Activated T-helper 1 cell treated with anti-CD3 and anti-CD28 coated beads, Interleukin-12 subunit alpha, Interleukin-12 subunit beta, Interleukin-2, Interleukin-4 antibody, amounts not matched to agents 30 ng/mL and 10 ng/mL and 1 ng/mL, durations not matched to agents 14 hours and 24 hours and 36 hours (primary cell): ENCODE measurements at places on chromosomes 3 and 15. TPM values are rescaled to one million over a fixed set of nuclear protein-coding genes. Genes with fewer than 3 reads are reported as not detected.

- H3K27me3 ChIP-seq, result no peaks in the 10 kb centered on the region
- DNase-seq, result no peak
- H3K4me1 ChIP-seq, result peaks cover 18% of the 10 kb centered on the region
- no peak overlapping the region for H3K27ac ChIP-seq
- H3K36me3 ChIP-seq, result peaks cover 23% of the 10 kb centered on the region
These were observed 6.6 kb downstream of the MAP2K5 start for GRCh38 chr15:67548862-67549651.

DNA sequence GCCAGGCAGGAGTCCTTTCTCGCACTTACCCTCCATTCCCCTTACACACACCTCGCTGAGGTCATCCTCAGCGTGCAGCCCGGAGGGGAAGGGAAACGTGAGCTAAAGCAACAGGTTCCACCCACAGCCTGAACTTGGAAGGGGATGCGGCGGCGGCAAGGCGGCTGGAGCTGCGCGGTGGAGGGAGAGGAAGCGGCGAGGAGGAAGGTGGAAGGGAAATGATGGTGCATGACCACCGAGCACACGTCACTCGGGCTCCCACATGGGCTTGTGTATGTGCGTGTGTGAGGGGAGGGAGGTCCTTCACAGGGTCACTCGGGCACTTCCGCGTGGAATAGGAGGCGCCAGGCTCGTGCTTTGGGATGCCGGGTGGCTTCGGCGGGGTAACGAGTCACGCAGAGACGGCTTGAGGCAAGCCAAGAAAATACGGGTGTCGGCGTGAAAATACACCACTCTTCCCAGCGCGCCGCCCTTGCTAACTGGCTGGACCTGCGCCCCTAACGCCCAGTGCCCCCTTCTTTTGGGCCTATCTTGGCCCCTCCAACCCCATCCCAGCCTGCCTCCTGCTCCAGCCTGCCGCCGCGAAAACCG lies 225.5 kb upstream of the IL12A start:
- peaks cover 10% of the 10 kb centered on the region for H3K4me1 ChIP-seq
- no peaks in the 10 kb centered on the region for H3K36me3 ChIP-seq
- peak overlapping the region; percentile 67 for H3K27ac ChIP-seq
- H3K4me3 ChIP-seq, result peak overlapping the region; percentile 87
- peaks cover 60% of the 10 kb centered on the region for H3K27me3 ChIP-seq

- DNase-seq, result no peak
- no peaks in the 10 kb centered on the region for H3K36me3 ChIP-seq
- H3K27ac ChIP-seq, result peak overlapping the region; percentile 44
- peaks cover 12% of the 10 kb centered on the region for H3K4me1 ChIP-seq
- peaks cover 15% of the 10 kb centered on the region for H3K27me3 ChIP-seq
These were observed 1.8 kb downstream of the CCDC13 start for GRCh38 chr3:42771271-42771670.

- no peak for DNase-seq
- no peak overlapping the region for H3K4me3 ChIP-seq
- no peaks in the 10 kb centered on the region for H3K4me1 ChIP-seq
- peaks cover 1% of the 10 kb centered on the region for H3K36me3 ChIP-seq
- no peak overlapping the region for H3K27ac ChIP-seq
- H3K27me3 ChIP-seq, result peaks cover 4% of the 10 kb centered on the region
These were observed 234.7 kb downstream of the PLCL2 start for GRCh38 chr3:17119201-17120072.

DNA sequence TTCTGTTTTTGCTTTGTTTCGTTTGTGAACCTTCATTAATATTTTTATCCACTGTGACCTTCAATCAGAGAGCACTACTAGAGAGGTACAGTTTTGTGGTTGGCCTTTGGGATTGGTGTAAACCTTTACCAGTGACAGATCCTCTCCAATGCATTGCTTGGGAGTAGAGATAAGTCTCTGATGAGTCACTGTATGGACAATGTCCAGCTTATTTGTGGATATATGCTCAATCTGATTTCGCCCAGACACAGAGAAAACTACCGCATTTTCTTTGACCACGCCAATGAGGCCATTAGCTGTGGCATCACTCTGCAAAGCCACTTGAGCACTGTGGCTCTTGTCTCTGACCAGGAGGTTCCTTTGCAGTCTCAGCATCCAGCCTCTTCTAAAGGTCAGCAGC lies 964.7 kb downstream of the TUSC7 start:
- no peak overlapping the region for H3K4me3 ChIP-seq
- no peak for DNase-seq
- no peak overlapping the region for H3K27ac ChIP-seq
- no peaks in the 10 kb centered on the region for H3K27me3 ChIP-seq
- no peaks in the 10 kb centered on the region for H3K36me3 ChIP-seq

DNA sequence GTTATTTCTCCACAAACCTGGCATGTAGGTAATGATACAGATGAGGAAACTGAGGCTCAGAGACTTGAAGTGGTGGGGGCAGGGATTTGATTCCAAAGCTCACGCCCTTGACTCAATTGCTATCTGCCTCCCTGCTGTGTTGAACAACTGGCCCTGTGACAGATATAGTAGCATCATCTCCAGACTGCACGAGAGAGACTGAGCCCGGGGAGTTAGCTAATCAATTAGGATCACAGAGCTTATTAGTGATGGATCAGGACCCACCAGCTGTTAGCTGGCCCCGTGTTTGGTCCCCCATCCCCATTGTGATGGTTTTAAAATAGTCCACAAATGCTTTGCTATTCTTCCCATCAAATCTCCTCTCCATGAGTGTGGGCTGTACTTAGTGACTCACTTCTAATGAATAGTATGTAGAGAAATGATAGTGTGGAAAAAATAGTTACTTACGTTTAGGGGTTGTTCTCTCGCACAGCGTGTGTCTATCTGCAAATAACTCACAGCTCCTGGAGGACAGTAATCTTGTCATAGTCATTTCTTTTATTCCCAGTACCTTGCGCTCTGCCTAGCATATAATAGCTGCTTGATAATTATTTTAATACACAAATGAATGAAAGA lies 74.4 kb upstream of the KLF13 start:
- DNase-seq, result no peak
- no peak overlapping the region for H3K4me3 ChIP-seq
- H3K36me3 ChIP-seq, result no peaks in the 10 kb centered on the region
- H3K27ac ChIP-seq, result no peak overlapping the region
- peaks cover 36% of the 10 kb centered on the region for H3K4me1 ChIP-seq

DNA sequence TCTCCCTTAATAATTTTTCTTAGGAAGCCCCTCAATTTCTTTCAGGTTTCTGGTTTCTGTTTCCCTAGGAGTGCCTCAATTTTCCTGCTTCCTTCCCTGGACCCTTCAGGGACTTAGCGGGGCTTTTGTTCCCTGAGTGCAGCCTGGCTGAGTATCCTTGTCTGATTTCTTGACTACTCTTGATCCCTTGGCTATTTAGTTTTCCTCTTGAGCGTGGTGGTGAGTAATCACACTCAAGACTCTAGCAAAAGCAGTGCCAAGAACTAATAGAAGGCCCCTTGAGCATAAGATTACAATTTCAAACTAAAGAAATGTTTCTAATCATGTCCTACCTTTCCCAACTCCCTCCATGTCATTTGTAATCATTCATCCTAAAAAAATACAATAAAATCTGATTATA lies 94.3 kb upstream of the C3orf80 start:
- peaks cover 11% of the 10 kb centered on the region for H3K27me3 ChIP-seq
- H3K27ac ChIP-seq, result no peak overlapping the region
- peaks cover 5% of the 10 kb centered on the region for H3K4me1 ChIP-seq
- H3K4me3 ChIP-seq, result no peak overlapping the region
- H3K36me3 ChIP-seq, result no peaks in the 10 kb centered on the region
- DNase-seq, result no peak

- no peaks in the 10 kb centered on the region for H3K36me3 ChIP-seq
- H3K4me3 ChIP-seq, result no peak overlapping the region
- DNase-seq, result peak; percentile 59
- no peak overlapping the region for H3K27ac ChIP-seq
- H3K27me3 ChIP-seq, result peaks cover 25% of the 10 kb centered on the region
These were observed 7.8 kb upstream of the RAD18 start for GRCh38 chr3:8970971-8971589.

- no peaks in the 10 kb centered on the region for H3K4me1 ChIP-seq
- no peaks in the 10 kb centered on the region for H3K27me3 ChIP-seq
- H3K36me3 ChIP-seq, result peaks cover 13% of the 10 kb centered on the region
- no peak overlapping the region for H3K27ac ChIP-seq
- DNase-seq, result no peak
These were observed 101.5 kb downstream of the ATG7 start for GRCh38 chr3:11373654-11374053.

DNA sequence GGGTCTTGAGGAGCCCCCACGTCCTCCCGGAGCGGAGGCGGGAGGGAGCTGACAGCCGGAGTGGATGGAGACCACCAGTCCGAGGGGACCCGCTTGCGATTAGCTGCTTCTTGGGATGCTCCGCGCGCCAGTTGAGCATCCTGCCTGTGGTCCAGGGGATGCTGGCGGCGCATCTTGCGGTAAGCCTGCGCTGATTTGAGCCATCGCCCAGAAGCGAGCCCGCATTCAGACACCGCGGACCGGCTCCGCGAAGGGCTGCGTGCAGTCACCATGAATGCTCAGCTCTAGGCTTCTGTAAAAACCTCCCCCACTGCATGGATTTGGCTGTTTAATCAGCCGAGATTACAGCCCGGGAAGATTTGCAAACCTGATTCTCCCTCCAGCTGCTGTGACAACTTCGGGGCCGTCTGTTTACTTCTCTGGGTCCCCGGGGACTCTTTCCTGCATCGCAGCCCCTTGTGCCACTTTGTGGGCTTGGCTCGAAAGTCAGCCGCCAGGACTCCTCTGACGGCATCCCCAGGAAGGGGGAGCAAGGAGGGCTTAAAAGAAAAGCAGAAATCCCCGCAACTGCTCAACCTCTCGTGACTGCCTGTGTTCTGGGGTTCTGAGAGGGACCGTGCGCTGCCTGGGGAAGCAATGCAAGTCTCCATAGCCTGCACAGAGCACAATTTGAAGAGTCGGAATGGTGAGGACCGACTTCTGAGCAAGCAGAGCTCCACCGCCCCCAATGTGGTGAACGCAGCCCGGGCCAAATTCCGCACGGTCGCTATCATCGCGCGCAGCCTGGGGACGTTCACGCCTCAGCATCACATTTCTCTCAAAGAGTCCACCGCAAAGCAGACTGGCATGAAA lies 171.1 kb downstream of the KCNAB1 start:
- no peak overlapping the region for H3K4me3 ChIP-seq
- H3K27me3 ChIP-seq, result peaks cover 50% of the 10 kb centered on the region
- no peaks in the 10 kb centered on the region for H3K4me1 ChIP-seq
- no peak overlapping the region for H3K27ac ChIP-seq
- no peak for DNase-seq

DNA sequence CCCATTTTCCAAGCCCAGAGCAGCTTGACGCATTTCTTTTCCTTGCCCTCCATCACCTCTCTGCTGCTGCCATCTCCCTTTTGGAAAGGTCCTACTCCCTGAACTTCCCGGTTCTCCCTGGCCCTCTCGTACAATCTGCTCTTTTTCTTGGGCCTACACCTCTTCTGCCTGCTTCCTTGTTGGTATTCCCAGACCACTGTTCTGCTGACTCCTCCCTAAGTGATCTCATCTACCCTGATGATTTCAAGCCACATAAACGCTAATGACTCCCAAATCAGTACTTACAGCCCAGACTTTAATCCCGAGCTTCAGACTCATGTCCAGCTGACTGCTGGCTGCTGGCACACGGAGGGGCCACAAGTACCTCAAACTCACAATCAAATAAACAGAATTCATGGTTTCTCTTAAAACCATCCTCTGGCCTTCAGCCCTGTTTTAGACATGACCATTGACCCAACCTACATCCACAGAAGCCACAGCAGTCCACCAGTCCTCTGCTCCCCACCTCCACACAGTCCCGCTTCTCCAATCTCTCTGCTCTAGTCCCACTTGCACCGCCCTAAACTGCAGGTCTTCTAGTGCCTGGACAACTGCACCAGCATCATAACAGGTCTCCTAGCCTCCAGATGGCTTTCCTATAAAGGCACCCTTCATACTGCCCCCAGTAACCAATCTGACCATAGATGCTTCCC lies 57.6 kb downstream of the AAGAB start:
- DNase-seq, result no peak
- H3K27me3 ChIP-seq, result no peaks in the 10 kb centered on the region
- peaks cover 64% of the 10 kb centered on the region for H3K36me3 ChIP-seq
- H3K4me3 ChIP-seq, result no peak overlapping the region
- peaks cover 43% of the 10 kb centered on the region for H3K4me1 ChIP-seq

GRCh38 chr3:28677581-28677980 lies 329.0 kb upstream of the AZI2 start:
- no peak for DNase-seq
- no peaks in the 10 kb centered on the region for H3K36me3 ChIP-seq
- no peaks in the 10 kb centered on the region for H3K4me1 ChIP-seq
- H3K4me3 ChIP-seq, result no peak overlapping the region
- H3K27ac ChIP-seq, result no peak overlapping the region

- H3K36me3 ChIP-seq, result no peaks in the 10 kb centered on the region
- no peak overlapping the region for H3K27ac ChIP-seq
- no peak overlapping the region for H3K4me3 ChIP-seq
- no peaks in the 10 kb centered on the region for H3K4me1 ChIP-seq
- DNase-seq, result no peak
These were observed 48.6 kb downstream of the UNC13C start for GRCh38 chr15:54026891-54027290.

GRCh38 chr3:110736332-110736731 lies 335.3 kb upstream of the NECTIN3 start:
- no peaks in the 10 kb centered on the region for H3K27me3 ChIP-seq
- no peaks in the 10 kb centered on the region for H3K4me1 ChIP-seq
- H3K4me3 ChIP-seq, result no peak overlapping the region
- H3K36me3 ChIP-seq, result no peaks in the 10 kb centered on the region
- H3K27ac ChIP-seq, result no peak overlapping the region

- no peak overlapping the region for H3K4me3 ChIP-seq
- peaks cover 33% of the 10 kb centered on the region for H3K27me3 ChIP-seq
- H3K36me3 ChIP-seq, result peaks cover 6% of the 10 kb centered on the region
- peaks cover 83% of the 10 kb centered on the region for H3K4me1 ChIP-seq
These were observed 6.3 kb downstream of the EPHB1 start for GRCh38 chr3:134801204-134801958.

- peak overlapping the region; percentile 57 for H3K27ac ChIP-seq
- H3K36me3 ChIP-seq, result peaks cover 22% of the 10 kb centered on the region
- no peak for DNase-seq
- H3K27me3 ChIP-seq, result no peaks in the 10 kb centered on the region
These were observed 3.2 kb downstream of the MAP2K1 start for GRCh38 chr15:66389859-66390381.

DNA sequence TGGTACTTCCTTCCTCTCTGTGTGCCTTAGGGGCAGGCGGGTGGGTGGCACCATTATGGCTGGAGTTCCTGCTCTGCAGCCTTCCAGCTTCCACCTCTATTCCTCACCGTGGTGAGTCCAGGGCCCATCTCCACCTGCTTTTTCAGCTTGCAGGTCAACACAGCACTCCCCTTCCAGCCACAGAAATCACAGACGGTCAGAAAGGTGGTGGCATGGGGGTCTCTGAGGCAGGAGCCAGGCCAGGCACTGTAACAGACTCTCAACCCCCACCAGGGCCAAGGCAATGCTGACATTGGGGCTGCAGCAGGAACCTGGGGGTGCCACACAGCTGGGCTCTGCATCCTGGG lies 16.6 kb downstream of the KLF15 start:
- no peaks in the 10 kb centered on the region for H3K36me3 ChIP-seq
- no peak for DNase-seq
- no peak overlapping the region for H3K4me3 ChIP-seq
- peaks cover 2% of the 10 kb centered on the region for H3K27me3 ChIP-seq

The IGSF11 gene
- 0.18 TPM in 1 of 2 replicates, not detected in the other for total RNA-seq

The DPPA2 gene
- total RNA-seq, result not detected in 2 replicates

The CCDC191 gene
- total RNA-seq, result 1.1 and 2.1 TPM in 2 replicates

The CMC1 gene
- total RNA-seq, result 29.5 and 32.5 TPM in 2 replicates

The SLC24A5 gene
- not detected in 2 replicates for total RNA-seq

The UBL7 gene
- 55.4 and 56.0 TPM in 2 replicates for total RNA-seq

The HRG gene
- not detected in 2 replicates for total RNA-seq

The SAMMSON gene
- total RNA-seq, result not detected in 2 replicates

The RTP1 gene
- total RNA-seq, result not detected in 2 replicates

The PP2D1 gene
- not detected in 2 replicates for total RNA-seq

The CRABP1 gene
- not detected in 2 replicates for total RNA-seq

The SUSD5 gene
- total RNA-seq, result not detected in 2 replicates

The ACKR4 gene
- total RNA-seq, result 0.15 and 0.16 TPM in 2 replicates

The LRRC3B gene
- total RNA-seq, result not detected in 2 replicates

The MOBP gene
- total RNA-seq, result not detected in 2 replicates

The CNTN4 gene
- total RNA-seq, result not detected in 2 replicates
